T-helper 1 cell (primary cell): ENCODE measurements at places on chromosomes 4 and X.

DNA sequence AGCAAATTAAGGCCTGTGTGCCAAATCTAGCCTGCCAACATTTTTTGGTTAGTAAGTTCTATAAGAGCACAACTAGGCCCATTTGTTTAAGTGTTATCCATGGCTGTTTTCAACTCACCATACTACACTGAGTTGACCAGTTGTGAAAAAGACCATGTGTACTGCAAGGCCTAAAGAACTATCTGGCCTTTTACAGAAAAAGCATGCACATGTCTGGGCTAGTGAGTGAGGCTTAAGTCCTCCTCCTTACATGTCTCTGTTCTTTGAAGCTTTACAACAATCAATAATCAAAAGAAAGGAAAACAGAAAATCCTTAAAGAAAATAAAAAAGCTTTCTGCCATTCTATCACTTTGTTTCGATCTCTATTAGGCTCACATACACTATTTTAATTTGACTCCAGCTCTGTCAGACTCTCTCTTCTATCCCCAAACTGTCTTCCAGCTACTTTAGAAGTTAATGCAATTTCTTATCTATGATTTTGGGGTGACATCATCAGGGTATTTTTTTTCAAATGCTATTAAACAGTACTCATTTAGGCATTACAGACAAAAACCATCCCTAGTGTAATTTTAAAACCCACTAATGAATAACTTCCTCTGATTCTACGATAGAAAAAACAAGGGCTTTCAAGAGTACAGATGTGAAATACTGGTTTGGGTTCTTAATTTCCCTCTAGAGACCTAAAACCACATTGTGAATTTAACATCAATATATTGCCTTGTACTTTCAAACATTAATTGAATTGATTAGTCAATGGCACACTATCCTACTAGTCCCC is 161.8 kb downstream of the MAB21L2 start:
- no peak for DNase-seq

DNA sequence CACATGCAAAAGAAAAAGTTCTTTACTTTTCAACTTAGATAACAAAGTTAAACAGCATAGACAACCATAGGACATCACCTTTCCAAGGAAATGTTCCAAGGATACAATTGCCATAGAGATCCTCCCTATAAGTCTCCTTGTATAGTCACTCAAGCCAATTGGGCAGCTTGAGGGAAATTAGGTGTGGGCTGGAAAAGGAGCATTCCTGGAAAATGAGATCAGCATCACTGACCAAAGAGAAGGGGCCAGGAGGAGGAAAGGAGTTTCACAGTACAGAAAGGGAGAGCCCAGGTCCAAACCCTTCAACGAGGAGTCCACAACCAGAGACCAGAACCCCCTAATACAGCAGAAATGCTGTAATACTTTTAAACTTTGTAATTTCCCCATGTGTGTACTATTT is 91.5 kb upstream of the PPARGC1A start:
- DNase-seq, result no peak

- no peak for DNase-seq
These were observed 130.2 kb upstream of the MID1 start for GRCh38 chrX:10750581-10750980.

GRCh38 chr4:13432453-13432852 is 51.7 kb downstream of the RAB28 start:
- no peak for DNase-seq

GRCh38 chr4:150974750-150975149 is 40.3 kb downstream of the LRBA start:
- no peak for DNase-seq

GRCh38 chrX:136538811-136539210 is 6.8 kb downstream of the VGLL1 start:
- no peak for DNase-seq

- DNase-seq, result no peak
These were observed 289.7 kb downstream of the HS3ST1 start for GRCh38 chr4:11138964-11139363.

DNA sequence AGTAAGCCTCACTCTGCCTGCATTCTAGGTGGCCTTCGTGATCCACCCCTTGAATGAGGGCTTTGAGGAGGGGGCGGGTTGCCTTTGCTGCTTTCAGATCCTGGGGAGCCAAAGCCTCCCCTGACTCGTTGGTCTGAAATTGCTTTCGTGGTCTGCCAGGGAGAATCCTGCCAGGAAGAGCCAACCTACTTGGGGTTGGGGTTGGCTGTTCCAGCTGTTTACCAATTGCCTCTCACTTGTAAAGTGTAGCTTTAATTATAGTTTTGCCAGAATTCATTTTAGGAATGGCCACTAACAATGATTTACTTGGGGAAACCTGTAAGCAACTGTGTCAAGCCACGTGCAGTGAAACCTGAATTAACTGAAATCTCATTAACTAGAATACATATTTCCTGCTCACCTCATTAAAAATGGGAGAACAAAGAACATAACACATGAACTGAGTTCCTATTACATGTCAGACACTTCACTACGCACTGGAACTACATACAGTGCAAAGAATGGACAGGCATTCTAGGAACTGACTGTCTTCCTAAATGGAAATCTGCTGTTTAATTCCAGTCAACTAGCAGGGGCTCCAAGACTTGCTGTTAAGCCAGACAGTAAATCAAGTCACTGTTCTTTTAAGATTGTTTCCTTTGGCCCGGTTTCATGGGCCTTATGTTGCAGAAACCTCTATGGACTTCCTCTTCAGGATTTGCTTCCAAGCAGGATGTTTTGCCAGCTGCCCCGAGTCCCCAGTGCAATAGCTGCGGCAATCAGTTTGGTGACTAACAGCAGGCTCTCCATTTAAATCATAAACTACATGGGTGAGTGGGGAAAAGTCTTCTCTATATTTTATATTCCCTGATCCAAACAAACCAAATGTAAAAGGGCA is 16.4 kb upstream of the NKRF start:
- no peak for DNase-seq

- no peak for DNase-seq
These were observed 56.9 kb downstream of the SOWAHB start for GRCh38 chr4:76841026-76841425.

DNA sequence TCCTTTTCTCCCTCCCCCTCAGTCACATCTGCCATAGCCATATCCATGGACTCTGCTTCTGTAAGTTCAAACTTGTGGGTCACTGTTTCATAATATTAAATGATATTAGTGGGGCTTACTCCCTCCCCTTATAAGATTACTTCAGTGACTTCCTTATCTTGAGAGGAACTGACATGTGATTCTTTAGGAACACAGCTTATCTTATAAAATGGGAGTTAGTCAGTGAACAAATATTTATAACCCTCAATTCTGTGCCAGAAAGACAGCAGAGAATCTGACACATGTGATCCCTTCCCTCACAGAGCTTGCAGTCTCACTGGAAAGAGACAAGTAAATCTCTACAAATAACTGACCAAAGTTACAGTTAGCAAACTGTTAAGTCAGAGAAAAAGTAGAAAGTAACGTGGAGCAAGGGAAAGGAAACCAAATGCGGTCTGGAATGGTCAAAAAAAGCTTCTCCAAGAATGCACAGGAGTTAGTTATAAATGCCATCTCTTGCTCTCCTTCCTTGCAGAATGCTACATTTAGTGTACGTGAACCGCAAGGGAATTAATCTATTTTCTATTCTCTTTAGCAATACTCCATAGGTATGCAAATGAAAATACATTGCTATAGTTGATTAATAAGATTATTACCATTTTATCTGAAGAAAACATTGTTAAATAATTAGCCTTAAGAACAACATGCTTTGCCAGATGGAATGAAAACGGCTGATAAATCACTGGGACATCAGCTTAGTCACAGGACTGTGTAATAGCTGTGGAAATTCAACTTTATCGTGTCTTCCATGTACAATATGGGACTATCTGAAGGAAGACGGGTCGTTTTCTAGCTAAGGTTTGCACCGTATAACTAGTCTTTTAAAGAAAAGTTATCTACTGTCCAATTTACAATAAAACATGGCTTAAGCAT is 29.0 kb downstream of the SGMS2 start:
- no peak for DNase-seq

DNA sequence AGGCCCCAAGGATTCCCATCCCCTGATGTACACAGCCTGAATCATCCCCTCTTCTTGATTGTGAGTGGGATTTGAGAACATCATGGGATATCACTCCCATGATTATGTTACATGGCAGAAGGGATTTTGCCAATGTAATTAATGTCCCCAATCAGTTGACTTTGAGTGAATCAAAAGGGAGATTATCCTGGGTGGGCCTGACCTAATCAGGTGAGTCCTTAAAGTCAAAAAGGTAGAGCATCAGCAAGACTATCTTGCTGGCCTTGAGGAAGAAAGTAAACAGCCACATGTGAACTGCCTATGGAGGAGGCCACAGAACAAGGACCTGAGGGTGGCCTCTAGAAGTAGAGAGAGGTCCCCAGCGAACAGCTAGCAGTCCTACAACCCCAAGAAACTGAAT is 203.1 kb upstream of the ATP6AP2 start:
- DNase-seq, result no peak

GRCh38 chrX:120769576-120770341 is 105.9 kb downstream of the CT47B1 start:
- DNase-seq, result peak; percentile 34

DNA sequence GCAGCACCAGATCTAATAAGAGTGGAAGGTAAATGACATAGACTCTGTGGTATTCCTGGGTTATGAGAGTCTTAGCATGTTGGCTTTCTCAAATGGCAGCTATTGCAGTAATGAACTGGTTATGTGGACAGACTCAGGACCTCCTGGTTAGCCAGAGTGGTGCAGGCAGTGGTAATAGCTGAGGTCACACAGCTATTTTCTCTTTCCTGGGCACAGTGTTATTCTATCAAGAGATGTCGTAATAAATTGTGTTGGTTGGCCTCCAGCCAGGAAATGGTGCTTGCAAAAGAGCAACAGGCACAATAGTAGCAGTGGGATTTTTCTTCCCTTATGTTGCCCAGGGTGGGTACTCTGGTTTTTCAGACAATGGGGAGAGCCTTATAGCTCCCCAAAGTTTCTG is 279.2 kb upstream of the FGF16 start:
- DNase-seq, result no peak

- no peak for DNase-seq
These were observed 19.3 kb upstream of the CPE start for GRCh38 chr4:165359506-165359905.

- DNase-seq, result no peak
These were observed 91.2 kb downstream of the HUWE1 start for GRCh38 chrX:53595266-53595810.

GRCh38 chr4:162234595-162234994 is 70.8 kb upstream of the FSTL5 start:
- no peak for DNase-seq

DNA sequence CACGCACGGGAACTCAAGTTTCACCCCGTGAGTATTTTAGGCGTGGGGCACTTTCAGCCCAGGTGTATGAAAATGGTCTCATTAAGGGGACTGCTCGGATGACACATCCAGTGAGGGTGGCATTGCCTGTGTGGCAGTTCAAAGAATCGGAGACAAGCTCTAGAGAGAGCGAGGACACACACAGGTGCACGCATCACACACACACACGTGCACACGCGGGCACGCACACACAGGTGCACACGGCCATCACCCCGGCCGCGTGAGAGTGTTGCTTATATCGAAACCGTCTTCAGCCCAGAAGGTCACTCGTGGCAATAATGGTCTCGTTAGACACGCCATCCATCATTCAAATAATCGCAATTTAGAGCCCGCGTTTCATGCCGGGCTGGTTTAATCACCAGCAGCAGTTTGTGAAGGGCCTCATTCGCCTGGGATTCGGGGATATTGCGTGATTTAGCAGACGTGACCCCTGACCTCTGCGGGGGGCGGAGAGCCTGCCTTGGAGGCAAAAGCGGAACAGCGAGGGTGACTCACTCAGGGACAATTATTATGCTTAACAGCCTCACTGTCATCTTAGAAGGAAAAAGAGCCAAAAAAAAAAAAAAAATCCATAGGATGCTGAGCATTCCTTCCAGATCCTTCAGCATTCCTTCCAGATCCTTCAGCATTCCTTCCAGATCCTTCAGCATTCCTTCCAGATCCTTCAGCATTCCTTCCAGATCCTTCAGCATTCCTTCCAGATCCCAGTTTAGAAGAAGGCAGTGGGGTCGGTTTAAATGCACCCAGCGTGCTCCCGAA is 89.4 kb upstream of the PPP2R3B start:
- no peak for DNase-seq

GRCh38 chr4:189355590-189355989 is 585.1 kb upstream of the FRG1 start:
- DNase-seq, result no peak

GRCh38 chr4:147594107-147594506 is 23.1 kb upstream of the TMEM184C start:
- no peak for DNase-seq

DNA sequence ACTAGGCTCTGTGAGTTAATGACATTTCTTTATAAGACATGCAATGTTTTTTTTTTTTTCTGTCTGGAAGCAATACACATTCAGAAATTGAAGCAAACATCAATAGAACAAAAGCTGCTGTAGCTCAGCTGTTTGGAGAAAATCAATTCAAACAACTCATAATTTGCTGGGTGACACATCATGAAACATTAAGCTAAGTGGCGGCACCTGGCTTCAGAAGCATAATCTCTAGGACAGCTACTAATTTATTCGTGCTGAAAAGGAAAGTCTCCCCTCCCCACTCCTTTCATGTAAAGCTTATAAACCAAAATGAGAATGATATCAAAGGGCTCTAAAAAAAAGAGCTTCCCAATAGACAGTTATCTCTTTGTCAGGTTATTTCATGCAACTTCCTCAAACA is 73.9 kb downstream of the LUZP4 start:
- DNase-seq, result no peak

DNA sequence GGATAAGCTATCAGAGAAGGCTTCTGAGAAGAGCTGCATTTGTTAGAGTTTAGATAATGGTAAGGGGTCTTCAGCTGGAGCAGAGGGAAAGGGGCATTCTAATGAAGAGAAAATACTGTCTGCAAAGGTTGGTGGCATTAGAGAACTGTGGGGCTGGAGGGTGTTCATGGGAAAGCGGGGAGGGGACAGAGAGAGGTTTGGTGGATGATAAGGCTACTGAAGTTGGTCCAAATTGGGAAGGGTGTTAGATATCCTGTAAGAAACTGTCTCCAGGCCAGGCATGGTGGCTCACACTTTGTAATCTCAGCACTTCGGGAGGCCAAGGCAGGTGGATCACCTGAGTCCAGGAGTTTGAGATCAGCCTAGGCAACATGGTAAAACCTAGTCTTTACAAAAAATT is 59.9 kb downstream of the AFF1 start:
- DNase-seq, result no peak

- no peak for DNase-seq
These were observed 118.8 kb upstream of the TENM3 start for GRCh38 chr4:182124359-182124758.

- no peak for DNase-seq
These were observed 59.6 kb upstream of the BMPR1B start for GRCh38 chr4:94698187-94698586.

- peak; percentile 62 for DNase-seq
These were observed at the start of gene BMP2K for GRCh38 chr4:78776079-78776728. Gene BMP2K (plus strand): TSS chr4:78776350. CDS start chr4:78776544, 194 bp downstream.

DNA sequence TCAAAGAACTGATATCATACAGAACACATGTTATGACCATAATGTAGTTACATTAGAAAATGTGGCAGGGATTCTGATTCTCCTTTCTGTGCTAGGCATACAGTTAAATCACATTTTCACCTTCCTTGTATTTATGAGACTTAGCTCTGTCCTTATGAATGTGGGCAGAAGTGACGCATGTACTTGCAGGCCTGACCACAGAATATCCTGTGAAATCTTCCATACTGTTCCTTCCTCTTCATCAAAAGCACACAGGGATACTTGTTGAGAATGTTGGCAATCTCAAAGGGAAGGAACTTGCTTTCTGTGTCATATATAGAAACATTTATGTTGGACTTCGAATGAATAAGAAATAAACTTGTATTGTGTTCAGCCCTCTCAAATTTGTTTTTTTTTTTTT is 17.2 kb upstream of the MYOZ2 start:
- no peak for DNase-seq
